ENCODE measurements at places on chromosomes 6 and 20.

DNA sequence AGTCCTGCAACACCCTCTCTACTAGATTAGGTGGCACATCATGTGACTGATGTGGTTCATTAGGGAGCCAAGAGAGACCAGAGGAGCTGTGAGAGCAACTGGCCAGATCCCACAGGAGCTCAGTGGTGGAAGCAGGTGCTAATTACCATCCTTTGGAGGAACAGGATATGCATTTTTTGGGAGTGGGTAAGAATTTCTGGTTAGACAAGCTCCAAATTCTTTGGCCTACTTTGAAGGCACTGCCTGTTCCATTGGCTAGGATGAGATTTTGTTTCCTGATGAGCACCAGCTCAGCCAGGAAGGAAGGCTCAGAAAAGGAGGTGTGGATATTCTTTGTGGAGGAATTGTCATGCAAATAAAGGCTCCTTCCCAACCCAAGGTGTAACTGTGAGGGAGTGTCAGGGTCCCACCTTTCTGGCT lies 130.3 kb upstream of the BMP2 start:
- DNase-seq, result no peak

DNA sequence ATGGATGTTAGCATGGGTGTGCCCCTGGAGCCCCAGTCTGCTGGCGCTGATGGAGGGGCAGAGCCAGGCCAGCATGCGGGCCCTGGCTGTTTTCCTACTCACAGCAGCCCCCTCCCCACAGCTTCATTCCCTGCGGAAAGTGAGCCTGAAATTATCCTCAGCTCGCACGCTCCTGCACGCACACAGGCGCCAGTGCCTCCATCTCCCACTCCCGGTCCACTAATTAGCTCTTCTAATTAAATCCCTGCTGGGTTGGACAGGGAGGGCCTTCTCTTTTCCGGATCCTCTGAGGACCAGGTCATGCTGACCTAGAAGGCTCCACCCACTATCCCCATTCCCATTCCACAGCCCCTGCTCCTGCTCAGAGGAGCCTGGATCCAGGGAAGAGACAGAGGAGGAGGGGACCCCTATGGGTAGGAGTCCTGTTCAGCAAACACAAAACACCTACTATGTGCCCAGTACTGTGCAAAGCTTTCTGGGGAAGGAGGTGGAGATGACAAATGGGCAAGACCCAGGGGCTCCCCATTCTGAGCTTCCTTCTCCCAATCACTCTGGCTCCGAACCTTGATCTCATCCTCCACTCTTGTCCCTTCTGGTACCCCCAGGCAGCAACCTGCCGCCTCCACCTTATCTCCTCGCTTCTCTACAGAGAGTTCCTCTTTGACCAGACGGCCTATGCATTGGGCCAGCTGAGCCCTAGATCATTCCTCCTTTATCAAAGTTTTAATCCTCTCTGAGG lies 70.2 kb upstream of the CCDC167 start:
- no peak for DNase-seq

DNA sequence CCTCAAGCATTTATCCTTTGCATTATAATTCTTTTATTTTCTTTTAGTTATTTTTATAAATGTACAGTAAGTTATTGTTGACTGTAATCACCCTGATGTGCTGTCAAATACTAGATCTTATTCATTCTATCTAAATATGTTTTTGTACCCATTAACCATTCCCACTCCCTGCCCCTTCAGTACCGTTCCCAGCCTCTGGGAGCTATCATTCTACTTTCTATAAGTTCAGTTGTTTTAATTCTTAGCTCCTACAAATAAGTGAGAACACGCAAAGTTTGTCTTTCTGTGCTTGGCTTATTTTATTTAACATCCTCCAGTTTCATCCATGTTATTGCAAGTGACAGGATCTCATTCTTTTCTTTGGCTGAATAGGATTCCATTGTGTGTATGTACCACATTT lies 12.5 kb upstream of the ERVFRD-1 start:
- no peak for DNase-seq

GRCh38 chr6:108755257-108756240 lies 92.7 kb upstream of the ARMC2 start:
- DNase-seq, result no peak

- DNase-seq, result no peak
These were observed 23.2 kb downstream of the ID4 start for GRCh38 chr6:19860235-19860877.

GRCh38 chr6:141026504-141026903 lies 1106.2 kb upstream of the GJE1 start:
- no peak for DNase-seq

- no peak for DNase-seq
These were observed 24.3 kb upstream of the KIAA0408 start for GRCh38 chr6:127483399-127484055.

DNA sequence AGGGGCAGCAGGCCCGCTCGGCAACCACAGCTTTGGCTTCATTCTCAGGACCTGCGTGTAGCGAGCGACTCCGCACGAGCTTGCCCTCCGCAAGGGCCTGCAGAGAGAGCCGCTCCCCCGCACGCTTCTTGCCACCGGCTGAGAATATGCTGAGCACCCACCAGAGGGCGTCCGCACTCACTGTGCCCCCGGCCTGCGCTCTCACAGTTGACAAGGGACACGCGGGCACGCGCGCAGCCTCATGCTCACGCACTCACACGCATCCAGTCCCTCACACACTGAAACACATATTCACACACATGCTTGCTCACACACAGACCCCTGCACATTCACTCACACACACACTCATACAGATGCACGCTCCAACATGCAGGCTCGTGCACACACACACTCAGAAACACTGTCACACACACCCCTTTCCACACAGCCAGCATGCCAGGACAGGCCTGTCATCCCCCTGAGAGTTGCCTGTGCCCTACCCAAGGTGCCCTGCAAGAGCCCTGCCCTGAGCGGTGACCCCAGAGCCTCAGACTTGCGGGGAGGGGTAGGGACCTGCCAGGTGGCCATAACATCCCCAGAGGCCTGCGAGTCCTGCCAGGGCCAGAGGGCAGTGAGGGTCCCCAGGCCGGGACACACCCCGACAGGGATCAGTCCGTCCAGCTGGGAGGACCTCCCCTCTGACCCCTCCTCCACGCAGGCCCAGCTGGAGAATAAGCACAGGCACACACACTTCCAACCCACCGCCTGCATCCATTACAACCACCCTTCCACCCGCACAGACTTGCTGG lies 174.1 kb downstream of the BMP7 start:
- peak; percentile 35 for DNase-seq

DNA sequence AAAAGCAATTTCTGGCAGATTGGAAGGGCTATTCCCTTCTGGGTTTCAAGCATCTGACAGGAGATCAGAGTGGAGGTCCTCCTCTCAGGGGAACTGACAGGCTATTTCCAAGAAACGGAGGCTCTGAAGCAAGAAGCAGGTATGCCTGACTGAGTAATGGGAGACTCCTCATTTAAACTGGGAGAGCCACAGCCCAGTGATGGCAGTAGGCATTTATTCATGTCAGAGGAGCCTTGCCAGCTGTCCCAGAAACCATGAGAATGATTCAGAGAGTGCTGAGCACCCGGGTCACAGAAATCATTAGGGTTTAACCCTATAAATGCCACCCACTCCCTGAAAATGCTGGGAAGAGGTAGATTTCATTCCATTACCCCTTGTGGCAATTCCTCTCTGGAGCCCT lies 247.5 kb upstream of the RNF217 start:
- no peak for DNase-seq

GRCh38 chr20:58447511-58448391 lies 58.7 kb downstream of the VAPB start:
- no peak for DNase-seq

GRCh38 chr20:15699431-15700146 lies 873.7 kb downstream of the KIF16B start:
- no peak for DNase-seq

GRCh38 chr6:37648465-37649330 lies 49.0 kb downstream of the MDGA1 start:
- no peak for DNase-seq

DNA sequence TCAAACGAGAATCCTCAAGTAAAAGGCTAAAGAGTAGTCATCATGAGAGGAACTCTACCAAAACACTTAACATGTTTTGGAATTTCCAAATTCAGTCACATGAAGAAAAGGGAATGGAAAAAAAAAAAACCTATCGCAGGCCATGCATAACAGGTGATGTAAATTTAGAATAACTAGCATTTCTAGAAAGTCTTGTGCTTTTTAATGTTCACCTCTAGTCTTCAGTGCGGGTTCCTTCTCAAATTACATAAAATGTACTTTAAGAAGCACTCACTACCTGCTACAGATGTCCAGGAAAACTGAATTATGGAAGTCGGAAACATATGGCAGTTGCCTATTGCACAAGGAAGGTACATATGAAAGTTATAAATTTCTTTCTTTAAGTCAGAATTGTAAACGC lies 6.1 kb upstream of the TBX18 start:
- DNase-seq, result no peak

DNA sequence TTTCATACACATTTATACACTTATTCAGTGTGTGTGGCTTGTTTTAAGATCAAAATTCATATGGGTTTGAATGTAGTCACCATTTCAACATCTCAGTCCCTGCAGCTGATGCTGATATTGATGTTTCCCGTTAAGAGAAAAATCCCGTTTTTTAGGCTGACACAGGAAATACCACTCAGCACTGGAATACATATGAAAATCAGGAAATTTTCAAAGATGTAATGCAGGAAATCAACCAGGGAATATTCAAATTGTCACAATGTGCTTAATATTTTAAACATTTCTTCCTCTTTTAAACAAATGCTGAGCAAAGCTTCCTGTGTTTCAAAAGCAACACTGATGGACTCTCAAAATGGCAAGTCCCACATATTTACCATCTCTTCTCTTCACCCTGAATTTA lies 94.5 kb upstream of the MARCKS start:
- DNase-seq, result no peak

DNA sequence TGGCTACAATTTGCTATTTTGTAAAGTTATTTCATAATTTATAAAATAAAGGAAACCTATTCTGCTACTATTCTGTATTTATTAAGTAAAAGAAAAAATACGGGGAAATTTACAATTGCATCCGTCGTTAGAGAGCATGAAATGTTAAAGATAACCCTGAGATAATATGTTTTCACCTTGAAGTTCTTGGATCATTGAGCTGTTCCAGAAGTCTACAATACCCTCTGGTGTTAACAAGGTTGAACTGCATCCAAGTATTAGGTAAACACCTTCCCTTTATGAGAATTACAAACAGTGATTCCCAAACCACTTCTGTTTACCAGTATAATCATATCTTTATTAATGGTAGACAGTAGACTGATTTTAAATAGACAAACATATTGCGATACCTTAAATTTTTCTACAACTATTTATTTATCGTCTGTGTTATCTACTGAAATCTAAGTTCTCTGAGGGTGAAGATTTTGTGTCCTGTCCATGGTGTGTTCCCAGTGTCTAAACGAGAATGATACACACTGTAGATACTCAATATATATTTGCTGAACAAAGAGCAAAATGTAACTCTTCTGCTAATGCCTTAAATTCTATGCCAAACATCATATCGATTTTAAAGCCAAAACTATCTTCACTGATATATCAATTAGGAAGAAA lies 28.2 kb downstream of the TBC1D32 start:
- no peak for DNase-seq

DNA sequence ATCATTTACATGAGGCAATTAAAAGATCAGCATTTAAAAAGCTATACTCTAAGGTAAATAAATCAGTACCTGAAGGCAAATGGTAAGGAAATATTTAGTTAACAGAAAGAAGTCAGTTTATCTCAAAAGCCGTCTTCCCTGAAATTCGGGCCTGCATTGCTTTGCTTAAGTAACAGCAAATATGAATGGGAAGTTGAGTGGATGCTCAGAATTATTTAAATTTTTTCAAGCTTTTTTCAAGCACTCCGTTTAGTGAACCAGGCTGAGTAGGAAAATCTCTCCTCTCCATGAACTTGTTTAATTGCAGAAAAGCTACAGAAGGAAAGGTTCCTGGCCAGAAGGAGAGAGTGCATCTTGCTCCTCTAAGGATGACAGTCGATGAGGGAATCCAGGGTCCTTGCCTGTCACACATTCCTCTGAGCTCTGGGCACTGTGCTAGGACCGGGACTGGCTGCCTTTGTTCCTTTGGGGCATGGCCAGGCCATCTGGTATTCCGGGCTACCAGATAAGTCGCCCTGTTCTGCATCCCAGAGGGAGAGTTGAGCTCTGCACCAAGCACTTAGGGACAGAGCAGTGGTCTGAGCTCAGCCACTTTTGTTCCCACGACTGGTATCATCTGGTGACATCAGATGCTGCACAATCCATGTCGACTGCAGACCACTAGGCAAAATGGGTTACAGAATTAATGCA lies 77.6 kb downstream of the RIN2 start:
- DNase-seq, result no peak

GRCh38 chr20:63021356-63022321 lies 14.9 kb upstream of the BHLHE23 start:
- no peak for DNase-seq

- no peak for DNase-seq
These were observed 22.4 kb downstream of the STK38 start for GRCh38 chr6:36524871-36525270.

DNA sequence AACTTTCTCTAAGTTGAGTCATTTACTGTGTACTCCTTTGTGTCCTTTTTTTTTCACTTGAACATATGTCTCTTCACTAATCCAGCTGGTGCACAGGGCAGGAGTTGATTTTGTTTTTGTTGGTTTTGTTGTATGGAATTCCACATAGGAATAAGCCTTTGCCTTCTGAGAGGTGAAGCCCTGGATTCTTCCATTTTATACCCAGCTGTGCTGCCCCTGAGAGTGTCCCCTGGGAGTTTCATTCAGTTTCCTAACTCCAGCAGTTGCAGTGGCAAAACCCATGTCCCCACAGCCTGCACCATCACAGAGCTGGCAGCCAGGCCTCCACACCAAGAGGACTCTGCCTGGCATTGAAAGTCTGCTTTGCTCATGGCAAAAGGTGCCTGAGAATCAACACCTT lies 107.3 kb upstream of the SYNDIG1 start:
- DNase-seq, result no peak

GRCh38 chr20:39758876-39759275 lies 796.7 kb downstream of the DHX35 start:
- DNase-seq, result no peak

DNA sequence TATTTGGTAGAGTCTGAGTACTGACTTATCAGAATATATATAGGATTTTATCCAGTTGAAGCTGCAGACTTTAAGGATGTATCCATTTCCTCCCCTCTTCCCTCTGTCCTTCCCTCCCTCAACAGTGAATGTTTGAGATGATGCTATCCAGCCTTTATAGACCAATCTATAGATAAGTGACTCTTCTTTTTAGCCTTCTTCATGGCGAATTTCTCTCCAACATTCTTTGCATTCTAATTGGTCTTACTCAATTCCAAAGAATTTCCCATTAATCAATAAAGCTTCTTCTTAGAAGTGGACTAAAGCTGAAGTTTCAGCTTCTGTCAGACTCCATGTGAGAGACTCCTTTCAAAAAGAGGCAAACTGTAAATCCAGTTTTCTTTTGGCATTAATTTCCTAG lies 99.3 kb downstream of the AIG1 start:
- no peak for DNase-seq

- DNase-seq, result no peak
These were observed 42.0 kb upstream of the OLIG3 start for GRCh38 chr6:137536104-137536773.

All from GOT3 (cell line).